Astrocyte (in vitro differentiated cells and primary cell): ENCODE measurements at places on chromosomes 12 and 14.

DNA sequence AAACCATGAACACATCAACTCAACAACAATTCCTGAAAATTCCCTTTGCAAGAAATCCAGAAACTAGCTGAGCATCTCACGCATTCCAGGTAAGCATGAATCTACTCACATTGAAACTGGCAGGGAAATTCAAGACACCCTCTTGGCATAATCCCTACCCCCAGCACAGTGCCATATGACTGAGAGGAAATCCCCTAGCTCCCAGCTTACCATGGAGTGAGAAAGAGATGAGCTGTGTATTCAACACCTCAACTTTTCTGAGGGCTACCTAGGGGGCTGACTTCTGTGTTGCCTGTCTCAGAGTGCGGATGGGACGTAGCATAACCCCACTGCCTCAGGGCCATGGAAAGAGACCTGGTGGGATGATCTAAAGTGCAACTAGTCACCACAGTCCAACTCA, 37.7 kb upstream of the GPR132 start:
- no peak overlapping the region for H3K4me3 ChIP-seq
- H3K36me3 ChIP-seq, result no peaks in the 10 kb centered on the region
- no peak for DNase-seq
- no peak overlapping the region for H3K27ac ChIP-seq
- peaks cover 33% of the 10 kb centered on the region for H3K27me3 ChIP-seq

DNA sequence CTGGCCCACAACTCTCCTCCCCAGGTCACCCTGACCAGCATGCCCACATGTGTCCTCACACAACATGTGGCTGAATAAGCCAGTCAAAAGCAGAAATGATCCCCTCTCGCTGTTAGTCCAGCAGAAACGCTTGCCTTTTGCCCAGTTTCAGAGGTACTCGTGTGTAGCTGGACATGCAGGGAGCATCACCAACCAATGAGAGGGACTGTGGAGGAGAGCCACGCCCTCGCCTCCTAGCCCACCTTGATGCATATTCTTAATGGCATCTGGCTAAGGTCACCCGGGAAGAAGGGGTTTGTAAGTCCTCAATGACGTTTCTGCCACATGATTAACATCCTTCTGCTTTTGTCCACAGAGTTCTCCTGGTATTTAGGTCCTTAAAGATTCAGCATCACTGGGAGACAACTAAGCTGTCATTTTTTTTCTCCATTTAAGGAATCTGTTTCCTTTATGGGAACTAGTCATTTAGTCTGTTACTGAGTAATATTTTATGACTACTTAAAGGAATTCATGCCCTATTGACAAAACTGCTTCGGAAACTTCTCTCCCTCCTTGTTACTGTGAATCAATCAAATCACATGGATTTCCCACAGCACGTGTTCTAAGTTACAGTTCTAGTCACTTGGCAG, 134.0 kb downstream of the GCH1 start:
- peak; percentile 4 for DNase-seq
- H3K36me3 ChIP-seq, result peaks cover 16% of the 10 kb centered on the region
- H3K4me1 ChIP-seq, result peaks cover 19% of the 10 kb centered on the region
- no peak overlapping the region for H3K27ac ChIP-seq
- H3K27me3 ChIP-seq, result no peaks in the 10 kb centered on the region

DNA sequence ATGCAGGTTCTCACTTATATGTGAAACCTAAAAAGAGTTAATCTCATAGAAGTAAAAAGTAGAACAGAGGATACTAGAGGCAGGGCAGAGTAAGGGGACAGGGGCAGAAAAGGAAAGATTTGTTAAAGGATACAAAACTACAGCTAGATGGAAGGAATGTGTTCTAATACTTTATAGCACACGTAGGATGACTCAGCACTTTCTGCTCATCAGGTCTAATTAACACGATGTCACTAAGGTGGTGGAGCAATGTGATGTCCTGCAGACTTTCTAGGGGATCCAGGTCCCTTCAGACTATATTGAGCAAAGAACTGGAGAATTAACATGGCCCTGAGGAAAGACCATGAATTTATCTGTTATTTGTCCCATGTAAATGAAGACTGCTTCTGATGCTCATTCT, 80.8 kb upstream of the CMKLR1 start:
- no peaks in the 10 kb centered on the region for H3K4me1 ChIP-seq
- H3K36me3 ChIP-seq, result no peaks in the 10 kb centered on the region
- DNase-seq, result no peak
- H3K27me3 ChIP-seq, result no peaks in the 10 kb centered on the region

DNA sequence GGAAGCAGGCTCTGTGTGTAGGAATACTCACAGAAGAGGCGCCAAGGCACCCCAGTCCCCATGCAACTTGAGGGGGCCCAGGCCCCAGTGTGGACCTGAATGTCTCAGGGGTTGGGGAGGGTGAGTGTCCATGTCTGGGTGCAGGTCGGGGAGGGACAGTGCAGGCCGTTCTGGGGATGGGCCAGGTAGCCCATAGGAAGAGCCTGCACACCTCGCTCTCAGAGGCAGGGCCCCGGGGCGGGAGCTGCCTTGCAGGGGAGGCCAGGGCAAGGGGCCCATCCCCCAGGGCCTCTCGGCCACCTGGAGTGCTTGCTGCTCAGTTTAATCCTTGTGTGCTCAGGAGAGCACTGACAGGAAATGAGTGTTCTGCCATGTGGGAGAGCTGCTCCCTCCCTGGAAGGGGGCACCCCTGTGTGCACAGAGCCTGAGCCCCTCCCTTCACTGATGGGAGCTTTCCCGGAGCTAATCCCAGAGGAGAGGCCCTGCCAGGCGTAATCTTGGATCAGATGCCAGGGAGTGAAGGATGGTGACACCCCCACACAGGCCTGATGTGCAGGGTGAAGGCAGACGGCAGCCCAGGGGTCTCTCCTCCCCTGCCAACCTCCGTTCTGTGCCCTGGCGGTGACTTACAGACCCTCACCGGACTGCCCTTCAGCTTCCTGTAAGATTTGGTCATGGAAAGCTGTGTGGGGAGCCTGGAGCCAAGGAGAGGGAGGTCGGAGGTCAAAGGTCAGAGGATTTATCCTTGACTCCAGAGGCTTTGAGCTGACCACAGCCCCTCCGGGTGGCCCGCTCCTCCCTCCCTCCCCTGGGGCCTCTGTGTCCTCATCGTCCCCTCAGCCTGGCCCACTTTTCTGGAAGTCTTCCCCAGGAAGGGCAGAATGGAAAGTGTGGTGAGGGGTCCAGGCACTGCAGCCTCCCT, 24.4 kb upstream of the FBRSL1 start:
- peaks cover 9% of the 10 kb centered on the region for H3K4me1 ChIP-seq

DNA sequence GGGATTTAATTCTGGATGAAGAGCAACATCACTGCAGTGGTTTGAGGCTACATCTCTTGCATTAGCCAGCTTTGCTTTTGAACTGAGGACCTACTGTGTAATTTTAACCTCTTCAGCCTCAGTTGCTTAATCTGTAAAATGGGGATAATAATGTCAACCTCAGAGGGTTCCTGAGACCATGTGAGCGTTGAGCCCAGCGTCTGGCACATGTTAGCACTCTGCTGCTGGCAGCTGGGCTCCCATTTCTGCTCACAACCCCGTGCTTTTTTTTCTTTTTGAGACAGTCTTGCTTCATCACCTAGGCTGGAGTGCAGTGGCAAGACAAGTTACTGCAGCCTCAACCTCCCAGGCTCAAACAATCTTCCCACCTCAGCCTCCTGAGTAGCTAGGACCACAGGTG, 31.6 kb downstream of the TESC start:
- no peak overlapping the region for H3K27ac ChIP-seq
- peaks cover 2% of the 10 kb centered on the region for H3K27me3 ChIP-seq
- no peak for DNase-seq
- no peaks in the 10 kb centered on the region for H3K36me3 ChIP-seq

- H3K27me3 ChIP-seq, result no peaks in the 10 kb centered on the region
- H3K27ac ChIP-seq, result no peak overlapping the region
- no peak for DNase-seq
- H3K36me3 ChIP-seq, result no peaks in the 10 kb centered on the region
These were observed 234.0 kb downstream of the ADAMTS20 start for GRCh38 chr12:43318021-43318420.

DNA sequence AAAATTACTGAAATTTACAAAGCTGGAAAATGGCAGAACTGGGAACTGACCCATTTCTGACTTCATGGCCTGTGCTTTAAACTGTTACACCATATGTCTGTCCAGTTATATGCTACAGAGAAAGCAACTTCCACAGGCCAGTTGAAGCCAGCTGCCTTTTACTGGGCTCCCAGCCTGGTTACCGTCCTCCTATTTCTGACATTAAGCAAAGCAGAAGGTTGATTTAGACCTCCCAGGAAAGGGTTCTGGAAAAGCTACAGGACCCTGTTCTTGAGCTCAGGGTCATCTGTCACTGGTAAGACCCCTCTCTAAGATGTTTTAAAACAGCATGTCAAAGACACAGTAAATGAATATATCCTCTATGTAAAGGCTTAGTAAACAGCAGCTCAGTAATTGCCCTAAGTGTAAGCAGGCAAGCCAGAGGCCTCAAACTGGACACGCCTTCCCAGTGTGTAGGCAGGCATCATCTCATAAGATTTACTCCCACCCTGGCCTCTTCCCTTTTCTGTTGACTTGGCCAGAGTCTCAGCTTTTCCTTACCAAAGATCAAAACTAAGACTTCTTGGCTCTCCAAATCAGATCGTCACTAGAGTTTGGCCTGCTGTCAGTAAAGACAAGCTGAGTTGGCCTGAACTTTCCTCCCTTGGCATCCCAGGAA, 55.4 kb upstream of the RNU6-8 start:
- H3K4me3 ChIP-seq, result no peak overlapping the region
- no peaks in the 10 kb centered on the region for H3K27me3 ChIP-seq
- DNase-seq, result no peak

GRCh38 chr12:6078398-6079096, 45.9 kb downstream of the VWF start:
- peaks cover 23% of the 10 kb centered on the region for H3K4me1 ChIP-seq
- H3K27me3 ChIP-seq, result no peaks in the 10 kb centered on the region
- H3K27ac ChIP-seq, result no peak overlapping the region
- peak; percentile 62 for DNase-seq

DNA sequence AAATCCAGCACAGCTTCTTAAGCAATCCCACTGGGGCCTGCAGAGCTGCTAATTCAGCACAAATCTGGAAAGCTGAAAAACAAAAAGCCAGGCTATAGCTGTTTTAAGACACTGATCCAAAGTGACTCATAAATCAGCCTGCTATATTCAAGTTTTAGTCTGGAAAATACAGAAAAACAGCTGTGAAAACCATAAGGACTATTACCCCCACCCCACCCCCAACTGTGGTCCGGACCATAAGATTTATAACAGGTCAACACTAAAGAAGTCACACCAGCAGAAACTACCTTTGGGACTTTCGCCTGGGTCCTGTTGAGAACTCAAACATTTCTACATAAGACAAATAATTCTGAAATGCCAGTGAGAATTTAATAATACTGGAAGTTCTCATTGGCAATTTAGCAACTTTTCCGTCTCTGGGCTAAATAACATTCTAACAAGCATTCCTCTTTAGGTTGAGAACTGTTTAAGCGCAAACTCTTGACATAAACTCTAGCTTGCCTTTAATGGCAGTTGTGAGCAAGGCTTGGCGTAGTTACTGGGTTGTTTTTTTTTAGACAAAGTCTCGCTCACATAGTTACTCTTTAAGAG, 3.3 kb downstream of the LRIG3 start:
- peak overlapping the region; percentile 87 for H3K27ac ChIP-seq
- peaks cover 12% of the 10 kb centered on the region for H3K36me3 ChIP-seq

DNA sequence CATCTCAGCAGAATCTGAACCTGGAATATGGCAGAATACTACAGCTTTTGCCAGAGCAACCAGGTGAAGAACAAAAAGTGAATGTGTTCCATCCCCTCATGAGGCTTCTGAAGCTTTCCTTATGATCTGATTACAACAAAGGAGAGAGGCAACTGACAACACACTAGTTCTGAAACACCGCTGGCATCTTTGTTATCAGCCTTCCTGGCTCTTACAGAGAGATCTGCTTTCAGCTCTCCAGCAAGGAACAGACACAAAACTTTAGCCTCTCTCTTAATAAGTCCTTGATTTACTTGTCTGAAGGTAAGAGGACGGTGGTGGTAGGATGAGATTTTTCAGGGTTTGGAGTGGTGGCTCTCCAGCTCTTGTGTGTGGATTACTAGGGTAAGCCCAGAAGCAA, 227.0 kb downstream of the PPM1H start:
- no peak overlapping the region for H3K4me3 ChIP-seq
- peaks cover 24% of the 10 kb centered on the region for H3K4me1 ChIP-seq
- no peak for DNase-seq
- no peaks in the 10 kb centered on the region for H3K27me3 ChIP-seq

DNA sequence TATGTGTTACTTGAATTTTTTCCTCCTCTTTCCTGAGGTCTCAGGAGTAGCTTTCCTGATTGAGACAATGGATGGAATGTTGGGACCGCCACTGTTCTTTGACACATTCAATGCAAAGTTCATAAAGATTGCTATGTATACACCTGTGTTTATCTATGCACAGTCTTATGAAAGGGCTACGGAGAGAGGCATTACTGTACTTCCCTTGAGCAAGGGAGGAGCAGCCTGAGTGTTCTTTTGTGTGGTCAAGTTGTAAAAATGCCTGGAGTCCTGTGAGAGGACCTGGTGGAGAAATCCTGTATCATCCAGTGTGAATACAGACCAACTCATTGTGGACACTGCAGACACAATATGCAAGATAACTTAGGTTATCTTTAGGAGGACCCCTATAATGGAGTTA, 1.2 kb downstream of the SRGAP1 start:
- peak overlapping the region; percentile 5 for H3K27ac ChIP-seq
- DNase-seq, result peak; percentile 34
- no peaks in the 10 kb centered on the region for H3K36me3 ChIP-seq
- peak overlapping the region; percentile 99 for H3K4me3 ChIP-seq
- H3K4me1 ChIP-seq, result no peaks in the 10 kb centered on the region

GRCh38 chr12:75170640-75171185, 38.9 kb downstream of the KCNC2 start:
- no peak overlapping the region for H3K27ac ChIP-seq
- DNase-seq, result no peak
- H3K27me3 ChIP-seq, result no peaks in the 10 kb centered on the region
- no peaks in the 10 kb centered on the region for H3K4me1 ChIP-seq

DNA sequence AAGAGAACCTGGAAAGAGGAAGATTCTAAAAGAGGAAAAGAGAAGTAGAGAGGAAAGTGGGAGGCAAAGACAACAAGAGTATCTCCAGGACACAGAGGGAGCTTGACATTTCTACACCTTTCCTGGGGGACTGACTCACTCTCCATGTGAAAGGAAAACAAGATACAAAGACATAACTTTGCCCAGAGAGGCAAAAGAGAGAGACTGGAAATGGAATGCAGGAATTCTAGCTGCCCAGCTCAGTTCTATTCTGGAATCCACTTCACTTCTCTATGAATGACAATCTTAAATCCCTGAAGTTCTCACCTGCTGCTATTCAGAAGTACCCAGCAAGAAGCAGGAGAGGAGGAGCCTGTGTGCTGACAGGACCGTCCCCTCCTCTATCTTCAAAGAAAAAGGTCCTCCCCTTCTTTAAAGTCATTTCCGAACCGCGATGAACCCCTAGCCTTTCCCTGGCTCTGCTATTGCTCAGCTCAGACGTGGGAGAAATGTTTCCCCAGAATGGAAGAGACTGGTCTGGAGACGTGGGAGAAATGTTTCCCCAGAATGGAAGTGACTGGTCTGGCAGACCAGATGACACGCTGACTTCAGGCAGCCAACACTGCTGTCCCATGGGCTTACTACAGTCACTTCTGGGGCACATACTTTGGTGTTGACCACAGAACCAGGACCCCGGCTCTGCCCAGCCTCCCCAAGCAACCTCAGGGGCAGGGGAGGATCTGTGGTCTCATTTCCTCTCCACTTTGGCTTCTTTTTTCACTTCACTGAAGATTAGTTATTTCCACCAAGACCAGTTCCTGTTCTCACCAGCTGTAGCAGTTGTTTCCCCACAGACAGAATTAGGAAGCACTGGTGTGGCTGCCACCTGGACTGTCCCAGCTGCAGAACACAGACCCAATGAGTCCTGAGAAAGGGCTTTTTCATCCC, 8.3 kb downstream of the FMNL3 start:
- H3K4me3 ChIP-seq, result peak overlapping the region; percentile 52
- peak overlapping the region; percentile 85 for H3K27ac ChIP-seq
- DNase-seq, result peak; percentile 71
- H3K36me3 ChIP-seq, result no peaks in the 10 kb centered on the region
- peaks cover 42% of the 10 kb centered on the region for H3K4me1 ChIP-seq
